ENCODE measurements at places on chromosomes 11 and 22.
A peak's percentile ranks its signal among the peaks of the same experiment; 100 is the strongest.

DNA sequence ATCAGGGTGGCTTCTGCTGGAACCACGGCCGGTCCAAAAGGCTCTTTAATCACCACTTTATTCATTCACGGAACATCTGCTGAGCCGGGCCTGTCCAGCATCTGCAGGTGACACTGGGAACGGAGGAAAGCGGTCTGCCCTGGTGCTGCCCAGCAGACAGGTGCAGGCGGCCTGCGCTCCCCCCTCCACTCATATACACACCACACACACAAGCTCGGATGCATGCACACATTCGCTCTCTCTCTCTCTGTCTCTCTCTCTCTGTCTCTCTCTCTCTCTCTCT, 736.9 kb downstream of the BRD1 start:
- DNase-seq, result no peak

GRCh38 chr11:68584097-68584496, 100.2 kb upstream of the GAL start:
- DNase-seq, result peak; percentile 19

DNA sequence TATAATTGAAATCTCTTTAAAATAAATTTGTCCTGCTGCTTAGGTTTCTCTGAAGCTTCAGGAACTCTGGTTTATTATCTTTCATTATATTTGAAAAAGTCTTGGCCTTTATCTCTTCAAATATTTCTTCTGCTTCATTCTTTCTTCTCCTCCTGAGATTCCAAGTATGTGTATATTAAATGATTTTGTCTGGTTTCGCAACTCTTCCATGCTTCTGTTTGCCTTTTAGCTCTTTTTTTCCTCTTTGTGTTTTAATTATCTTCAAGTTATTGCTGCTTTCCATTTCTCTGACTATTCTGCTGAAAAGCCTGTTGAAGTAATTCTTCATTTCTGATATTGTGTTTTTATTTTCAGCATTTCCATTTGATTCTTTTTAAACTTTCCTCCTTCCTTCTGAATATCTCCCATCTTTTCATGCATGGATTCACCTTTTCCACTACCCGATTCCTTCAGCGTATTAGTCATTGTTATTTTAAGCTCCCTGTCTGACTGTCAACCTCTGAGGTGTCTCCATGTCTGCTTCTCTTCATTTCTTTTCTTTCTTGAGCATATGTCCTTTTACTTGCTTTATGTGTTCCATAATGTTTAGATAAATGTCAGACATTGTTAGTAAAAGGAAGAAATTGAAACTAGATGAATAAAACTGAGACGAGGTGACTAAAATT, 46.6 kb upstream of the CTSC start:
- no peak for DNase-seq

- no peak for DNase-seq
Observed at GRCh38 chr11:40417627-40418026, 1041.8 kb downstream of the LRRC4C start.

DNA sequence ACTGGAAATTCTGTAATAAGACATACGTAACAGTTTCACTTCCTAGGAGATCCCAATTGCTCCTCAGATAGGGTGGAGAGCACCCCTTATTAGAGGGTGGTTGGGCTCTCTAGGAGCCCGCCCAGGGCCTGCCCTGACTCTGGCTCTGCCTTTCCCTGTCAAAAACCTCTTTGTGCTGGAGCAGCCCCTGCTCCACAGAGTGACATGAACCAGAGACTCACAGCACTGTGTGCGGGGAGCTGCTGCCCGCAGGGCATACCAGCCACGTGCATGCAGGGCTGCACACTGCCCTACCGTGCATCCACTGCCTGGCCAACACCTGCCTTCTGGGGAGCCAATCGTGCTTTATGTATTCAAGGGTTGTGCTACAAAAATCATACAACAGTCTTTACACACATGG, 24.3 kb downstream of the KCNQ1OT1 start:
- no peak for DNase-seq

GRCh38 chr11:95095858-95096587, 6.4 kb downstream of the ENDOD1 start:
- DNase-seq, result no peak

- no peak for DNase-seq
Observed at GRCh38 chr11:42025121-42025803, 565.8 kb upstream of the LRRC4C start.

- no peak for DNase-seq
Observed at GRCh38 chr11:133414506-133414905, 117.8 kb downstream of the OPCML start.

DNA sequence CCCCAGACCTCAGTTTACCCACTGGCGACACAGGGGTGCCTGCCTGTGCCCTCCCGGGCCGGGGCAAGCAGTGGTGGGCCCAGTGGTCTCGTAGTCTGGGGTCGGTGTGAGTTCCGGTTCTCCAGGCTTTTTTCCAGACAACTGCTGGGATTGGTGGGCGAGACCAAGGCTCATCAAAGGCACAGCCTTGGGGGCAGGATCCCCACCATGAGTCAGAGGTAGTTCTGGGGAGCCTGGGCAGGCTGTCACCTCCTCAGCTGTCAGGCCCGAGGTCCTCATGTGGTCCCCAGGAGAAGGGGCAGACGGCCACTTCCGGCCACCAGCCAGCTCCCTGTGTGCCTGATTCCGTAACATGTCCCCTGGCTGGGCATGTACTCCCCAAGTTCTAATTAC, 827 bp upstream of the MUC2 start:
- no peak for DNase-seq

- no peak for DNase-seq
Observed at GRCh38 chr11:1206391-1207271, 16.2 kb upstream of the MUC5B start.

GRCh38 chr22:44522526-44523170, 24.6 kb upstream of the RTL6 start:
- no peak for DNase-seq

GRCh38 chr11:47850337-47850736, 2.2 kb upstream of the NUP160 start:
- no peak for DNase-seq

GRCh38 chr11:80343436-80343835, 902.6 kb upstream of the TENM4 start:
- no peak for DNase-seq

DNA sequence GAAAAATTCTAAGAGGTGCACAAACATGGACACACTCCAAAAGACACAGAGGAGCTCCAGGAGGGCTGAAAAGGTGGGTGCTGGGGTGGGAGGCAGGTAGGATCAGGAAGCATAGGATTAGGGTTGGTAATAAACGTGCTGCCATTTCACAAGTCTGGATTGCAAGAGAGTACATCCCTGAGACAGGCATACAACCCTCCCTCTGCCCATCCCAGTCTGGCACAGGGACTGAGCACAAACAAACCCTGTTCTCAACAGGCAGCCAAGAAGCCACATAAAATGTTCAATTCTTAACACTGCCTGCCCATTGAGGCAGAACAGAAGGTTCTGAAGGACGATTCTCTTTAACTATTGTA, 18.5 kb downstream of the SLC35F2 start:
- no peak for DNase-seq

GRCh38 chr11:46363455-46364005, 16.3 kb downstream of the DGKZ start:
- no peak for DNase-seq

DNA sequence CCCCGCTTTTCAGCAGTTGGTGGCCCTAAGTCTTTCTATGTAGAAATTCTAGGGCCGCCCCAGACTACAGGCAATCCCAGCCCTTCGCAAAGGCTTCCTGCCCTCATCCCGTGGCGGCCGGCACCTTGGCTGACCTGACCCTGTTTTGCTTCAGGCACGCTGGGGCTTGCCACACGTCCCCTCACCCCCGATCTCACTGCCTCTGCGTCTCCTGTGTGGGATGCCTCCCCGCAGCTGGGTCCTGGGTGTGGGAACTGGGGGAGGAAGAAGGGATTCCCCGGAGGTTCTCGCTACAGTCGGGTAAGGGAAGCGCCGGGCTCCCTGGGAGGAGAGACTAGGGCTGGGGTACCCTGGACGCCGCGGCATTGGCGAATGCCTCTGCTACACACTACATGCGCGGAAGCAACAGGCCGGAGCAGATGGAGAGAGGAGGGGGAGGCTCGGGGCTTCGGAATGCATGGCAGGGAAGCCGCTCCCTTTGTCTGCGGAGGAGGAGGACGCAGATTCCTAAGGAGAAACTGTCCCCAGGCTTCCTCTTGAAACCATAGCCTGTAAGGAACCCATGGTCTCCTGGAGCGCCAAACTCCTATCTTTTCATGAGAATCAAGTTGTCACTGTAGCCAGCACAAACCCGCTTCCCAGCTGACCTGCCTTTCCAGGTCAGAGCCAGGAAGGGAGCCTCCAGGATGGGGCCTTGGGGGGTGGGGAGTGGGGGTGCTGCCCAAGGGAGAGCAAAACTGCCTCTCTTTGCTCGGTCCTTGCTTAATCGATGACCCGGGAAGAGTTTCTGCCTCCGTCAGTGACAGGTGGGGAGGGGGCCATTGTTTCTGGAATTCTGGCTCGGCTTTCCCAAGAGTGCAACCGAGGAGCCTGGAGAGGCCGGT, 1.4 kb downstream of the DTX4 start:
- no peak for DNase-seq

- no peak for DNase-seq
Observed at GRCh38 chr11:123509737-123510578, 79.9 kb downstream of the GRAMD1B start.

DNA sequence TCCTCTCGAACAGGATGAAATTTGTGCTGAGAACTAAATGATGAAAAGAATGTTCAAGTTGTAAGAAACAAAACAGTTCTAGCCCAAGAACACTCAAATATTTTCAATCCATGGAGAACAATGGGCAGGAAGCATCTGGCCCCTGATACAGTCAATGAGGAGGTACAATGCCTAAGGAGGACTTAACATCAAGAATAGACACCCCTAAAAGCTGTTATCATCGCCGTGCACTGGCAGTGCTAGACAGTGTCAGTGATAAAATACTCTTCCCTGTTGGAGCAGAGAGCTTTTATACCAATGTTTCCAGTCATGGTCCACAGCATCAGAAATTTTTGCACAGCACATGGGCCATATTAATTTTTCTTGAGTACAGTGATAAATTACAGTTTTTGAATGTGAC, 20.2 kb upstream of the VSTM5 start:
- DNase-seq, result no peak

GRCh38 chr11:77580712-77581337, 8.9 kb upstream of the AQP11 start:
- no peak for DNase-seq

DNA sequence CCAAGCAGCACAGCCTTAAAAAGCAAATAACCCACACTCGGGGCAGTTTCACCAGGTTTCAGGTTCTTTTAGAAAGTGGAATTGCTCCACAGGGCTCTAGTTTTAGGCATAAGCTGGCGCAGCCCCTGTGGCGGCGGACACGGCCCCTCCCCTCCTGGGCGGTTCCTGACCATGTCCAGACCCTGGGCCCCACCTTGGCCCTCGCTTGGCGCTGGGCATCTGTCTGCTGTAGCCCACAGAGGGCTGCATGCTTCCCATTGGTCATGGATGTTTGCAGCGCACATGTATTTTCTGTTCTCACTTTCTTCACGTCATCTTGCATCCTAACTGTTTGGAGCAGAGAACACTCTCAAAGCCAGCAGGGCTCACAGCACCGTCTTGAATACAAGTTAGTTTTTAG, 244.3 kb downstream of the BRD1 start:
- DNase-seq, result no peak

- DNase-seq, result no peak
Observed at GRCh38 chr22:47059701-47060161, 297.3 kb downstream of the TBC1D22A start.

DNA sequence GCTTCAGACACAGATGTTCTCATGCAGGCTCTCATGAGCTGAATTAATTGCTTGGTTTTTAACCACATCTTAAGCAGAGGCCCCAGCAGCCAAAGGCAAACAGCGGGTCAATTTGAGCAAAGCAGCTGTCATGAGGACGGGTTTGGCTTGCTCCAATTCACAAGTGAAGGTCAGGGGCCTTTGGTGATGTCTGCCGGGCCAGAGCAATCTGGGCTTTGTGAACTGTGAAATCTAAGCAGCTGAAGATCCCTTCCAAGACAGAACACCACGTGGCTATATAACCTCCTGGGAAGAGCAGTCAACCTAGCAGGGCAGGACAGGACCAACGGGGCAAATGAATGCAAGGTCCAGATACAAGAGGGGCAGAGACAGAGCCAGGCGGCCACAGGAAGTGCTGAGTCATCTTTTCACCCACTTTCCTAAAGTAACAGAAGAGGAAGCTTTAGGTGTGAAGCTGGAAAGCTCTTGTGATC, 187.3 kb upstream of the B3GAT1 start:
- DNase-seq, result no peak

DNA sequence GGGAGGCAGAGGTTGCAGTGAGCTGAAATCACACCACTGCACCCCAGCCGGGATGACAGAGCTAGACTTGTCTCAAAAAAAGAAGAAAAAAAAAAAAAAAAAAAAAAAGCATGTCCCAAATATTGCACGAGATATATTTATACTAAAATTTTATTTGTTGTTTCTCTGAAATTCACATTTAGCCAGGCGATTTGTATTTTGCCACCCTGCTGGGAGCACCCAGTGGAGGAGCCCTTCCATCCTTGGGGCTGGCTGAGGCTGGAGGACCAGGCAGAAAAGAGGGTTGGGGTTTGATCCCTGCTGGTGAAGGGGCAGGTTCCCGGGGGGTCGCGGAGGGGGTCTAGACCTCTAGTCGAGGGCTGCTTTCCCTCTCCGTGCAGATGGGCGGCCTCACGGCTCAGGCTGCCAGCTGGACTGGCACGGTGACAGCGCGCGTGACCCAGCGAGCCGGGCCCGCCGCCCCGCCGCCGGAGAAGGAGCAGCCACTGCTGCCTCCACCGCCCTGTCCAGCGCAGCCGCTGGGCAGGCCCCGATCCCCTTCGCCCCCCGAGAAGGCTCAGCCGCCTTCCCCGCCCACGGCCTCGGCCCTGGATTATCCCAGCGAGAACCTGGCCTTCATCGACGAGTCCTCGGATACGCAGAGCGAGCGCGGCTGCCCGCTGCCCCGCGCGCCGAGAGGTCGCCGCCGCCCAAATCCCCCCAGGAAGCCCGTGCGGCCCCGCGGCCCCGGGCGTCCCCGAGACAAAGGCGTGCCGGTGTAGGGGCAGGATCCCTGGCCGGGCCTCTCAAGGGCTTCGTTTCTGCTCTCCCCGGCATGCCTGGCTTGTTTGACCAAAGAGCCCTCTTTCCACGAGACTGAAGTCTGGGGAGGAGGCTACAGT, 952 bp upstream of the CATSPERZ start:
- DNase-seq, result no peak

DNA sequence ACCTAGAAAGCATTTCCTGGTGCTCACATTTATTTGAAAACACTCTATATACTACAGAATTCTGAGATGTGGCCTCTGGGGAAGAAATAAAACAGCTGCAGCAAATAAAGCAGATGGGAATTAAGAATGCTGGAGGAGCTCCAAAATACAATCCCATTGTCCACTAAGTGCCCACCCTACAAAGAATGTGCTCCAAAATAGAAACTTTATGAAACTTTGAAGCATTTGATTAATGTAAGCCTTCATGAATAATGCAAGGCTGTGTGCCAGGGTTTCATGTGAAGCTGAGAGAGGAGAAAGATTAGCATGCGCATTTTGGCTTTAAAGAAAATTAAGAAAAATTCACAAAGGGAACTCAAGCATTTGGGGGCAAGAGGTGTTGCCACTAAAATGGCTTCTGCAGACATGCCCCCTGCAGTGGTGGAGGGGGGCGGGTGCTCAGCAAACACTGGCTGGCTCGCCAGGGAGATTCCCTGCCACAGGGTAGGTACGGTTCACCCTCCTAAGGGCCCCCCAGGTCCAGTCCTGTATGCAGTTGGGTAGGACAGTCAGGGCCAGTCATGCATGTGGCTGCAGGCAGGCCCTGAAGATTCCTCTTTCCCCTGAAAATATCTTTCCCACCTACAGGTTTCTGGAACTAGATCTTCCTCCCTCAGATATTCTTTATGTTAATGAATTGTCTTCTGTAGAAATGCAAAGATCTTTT, 46.6 kb upstream of the RCN1 start:
- no peak for DNase-seq

- no peak for DNase-seq
Observed at GRCh38 chr11:121048464-121049233, 24.7 kb downstream of the TBCEL start.

Data from activated CD8-positive, alpha-beta memory T cell treated with anti-CD3 and anti-CD28 coated beads for 1 hour (primary cell).